ENCODE measurements at places on chromosomes 6 and 20.

- no peak for DNase-seq
Measured at GRCh38 chr6:44220913-44221290, 2.5 kb upstream of the SLC29A1 start.

- no peak for DNase-seq
Measured at GRCh38 chr6:156807028-156807427, 29.9 kb downstream of the ARID1B start.

DNA sequence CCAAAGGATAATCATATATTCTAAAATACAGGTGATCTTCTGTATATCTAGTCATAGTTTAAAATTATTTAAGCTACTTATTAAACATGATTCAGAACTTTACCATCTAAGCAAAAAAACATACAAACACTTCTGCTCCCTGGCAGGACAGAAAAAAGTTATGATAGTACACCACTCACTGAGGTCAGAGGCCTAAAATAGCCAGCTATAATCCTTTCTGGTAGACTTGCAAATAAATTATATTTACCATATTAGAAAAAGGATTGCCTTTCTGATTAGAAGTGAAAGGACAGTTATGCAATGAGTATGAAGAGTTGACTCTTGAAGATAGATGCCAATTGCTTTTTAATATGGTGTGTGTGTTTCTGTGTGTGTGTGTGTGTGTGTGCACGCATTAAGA, 207.4 kb downstream of the BMP2 start:
- no peak for DNase-seq

GRCh38 chr20:297925-298775, 780 bp downstream of the ZCCHC3 start:
- peak; percentile 43 for DNase-seq

- DNase-seq = no peak
Measured at GRCh38 chr20:15523400-15523799, 1049.8 kb downstream of the KIF16B start.

DNA sequence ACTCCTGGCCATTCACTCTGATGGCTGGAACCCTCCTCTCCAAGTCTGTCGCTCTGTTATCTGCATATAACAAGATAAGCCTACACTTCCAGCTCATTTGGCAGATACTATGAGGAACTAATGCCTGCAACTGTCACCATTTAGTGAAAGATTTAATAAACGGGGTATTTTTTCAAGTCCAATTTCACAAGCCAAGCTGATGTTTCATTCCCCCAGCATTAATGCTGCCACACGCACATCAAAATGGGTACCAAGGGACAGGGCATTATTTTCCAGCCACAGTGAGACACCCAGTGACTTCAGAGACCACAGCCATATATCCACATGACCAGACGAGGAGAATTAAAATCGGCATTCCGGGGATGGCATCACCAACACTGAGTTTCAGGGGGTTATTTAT, 175.5 kb downstream of the PTPRT start:
- DNase-seq = no peak

DNA sequence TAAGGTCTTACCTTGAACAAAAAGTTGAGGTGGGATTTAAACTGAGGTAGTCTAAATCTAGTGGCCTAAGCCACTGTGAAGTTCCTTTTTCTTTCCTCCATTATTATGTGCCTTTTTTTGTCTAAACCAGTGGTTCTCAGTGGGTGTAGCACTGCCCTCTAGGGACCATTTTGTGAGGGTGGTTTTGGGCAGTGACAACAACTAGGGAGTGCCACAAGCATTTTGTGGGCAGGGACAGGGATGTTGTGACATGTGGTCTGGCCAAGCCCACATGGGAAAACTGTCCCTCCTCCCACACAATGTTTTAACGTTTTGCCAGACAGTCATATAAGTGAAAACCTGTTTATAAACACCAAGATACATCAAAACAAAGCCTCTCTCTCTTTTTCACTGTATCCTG, 899.4 kb upstream of the FLRT3 start:
- no peak for DNase-seq

DNA sequence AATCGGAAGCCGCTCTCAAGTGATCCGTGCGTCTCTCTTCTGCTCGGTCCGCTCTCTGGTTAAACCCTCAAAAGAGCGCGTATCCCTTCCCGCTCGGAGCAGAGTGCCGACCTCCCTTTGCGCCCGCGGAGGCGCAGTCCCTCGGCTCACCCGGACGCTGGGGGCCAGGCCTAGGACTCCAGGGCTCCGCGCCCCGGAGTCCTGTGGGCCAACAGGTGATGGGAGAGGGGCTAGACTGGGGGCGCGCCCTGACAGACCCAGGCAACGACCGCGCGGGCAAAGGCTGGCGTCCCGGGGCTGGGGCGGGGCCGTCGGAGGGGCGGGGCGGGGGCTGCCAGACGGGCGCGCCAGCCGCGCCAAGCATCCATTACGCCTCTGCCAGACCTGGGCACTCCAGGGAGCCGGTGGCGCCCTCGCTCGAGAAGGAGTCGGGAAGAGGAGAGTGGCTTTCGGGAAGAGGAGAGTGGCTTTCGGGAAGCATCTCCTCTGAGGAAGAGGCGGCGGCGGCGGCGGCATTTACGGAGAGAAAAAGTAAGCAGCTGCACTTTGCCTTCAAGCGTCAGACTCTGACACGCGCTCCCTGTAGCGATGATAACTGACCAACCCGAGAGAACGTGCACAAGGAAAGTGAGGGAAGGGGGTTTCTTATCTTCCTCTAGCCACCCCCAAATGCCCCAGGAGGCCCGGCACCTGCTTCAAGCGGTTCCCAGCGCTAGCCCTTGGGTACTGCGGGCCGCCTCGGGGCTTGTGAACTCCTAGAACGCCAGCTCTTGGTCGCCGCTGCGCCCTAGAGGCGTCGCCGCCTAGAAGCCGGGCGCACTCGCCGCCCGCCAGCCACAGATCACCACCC, 2.6 kb downstream of the EPHA7 start:
- DNase-seq = no peak

DNA sequence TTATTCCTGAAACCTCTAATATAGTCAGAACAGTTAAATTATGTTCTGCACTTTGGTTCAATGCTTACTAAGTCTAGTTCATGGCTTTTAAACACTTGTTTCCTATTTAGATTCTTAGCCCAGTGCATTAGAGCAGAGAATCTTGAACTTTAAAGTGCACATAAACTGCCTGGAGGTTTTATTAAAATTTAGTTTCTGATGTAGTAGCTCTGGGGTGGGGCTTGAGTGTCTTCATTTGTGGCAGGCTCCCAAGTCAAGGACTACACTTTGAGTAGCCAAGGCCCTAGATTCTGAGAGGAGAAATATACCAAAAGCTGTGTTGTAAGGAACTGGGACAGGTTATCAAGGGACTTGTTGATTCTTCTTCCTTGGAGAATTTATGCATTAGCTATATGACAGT, 1604.2 kb downstream of the KHDRBS2 start:
- no peak for DNase-seq

DNA sequence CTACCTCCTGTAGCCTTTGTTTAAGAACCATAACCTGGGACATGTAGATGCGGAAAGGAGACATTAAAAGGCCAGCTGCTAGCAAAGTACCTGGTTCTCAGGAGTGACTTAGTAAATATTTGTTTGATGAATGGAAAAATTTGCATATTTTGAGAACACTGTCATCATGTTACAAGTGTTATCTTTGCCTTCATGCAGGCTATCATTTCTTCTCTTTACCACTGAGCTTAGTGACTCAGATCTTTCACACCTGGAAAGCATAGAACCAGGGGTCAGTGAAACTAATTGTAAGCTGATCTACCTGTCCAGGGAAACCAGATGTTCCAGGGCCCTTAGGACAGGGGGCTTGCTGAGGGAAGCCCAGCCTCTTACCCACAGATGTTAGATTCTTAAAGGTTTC, 5.4 kb downstream of the ZFP57 start:
- DNase-seq = no peak

DNA sequence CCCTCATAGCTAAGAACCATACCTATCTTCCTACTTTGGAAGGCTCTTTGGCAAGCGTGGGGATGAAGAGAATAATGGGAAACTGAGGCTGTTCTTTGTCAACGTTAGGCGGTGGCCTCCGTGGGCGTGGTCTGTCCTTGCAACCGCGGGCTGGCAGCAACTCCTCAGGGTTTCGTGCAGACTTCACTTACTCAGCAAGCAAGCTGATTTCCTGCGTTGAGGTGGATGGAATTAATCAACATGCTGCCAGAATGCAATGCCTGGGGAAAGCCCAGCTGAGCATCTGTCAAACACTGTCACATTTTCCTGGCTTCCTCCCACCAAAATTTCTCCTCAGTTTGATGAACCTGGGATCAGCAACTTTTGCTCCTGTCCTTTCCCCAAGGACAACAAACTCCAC, 9.2 kb upstream of the IL17F start:
- no peak for DNase-seq

- no peak for DNase-seq
Measured at GRCh38 chr6:50520326-50521266, 192.7 kb upstream of the TFAP2D start.

DNA sequence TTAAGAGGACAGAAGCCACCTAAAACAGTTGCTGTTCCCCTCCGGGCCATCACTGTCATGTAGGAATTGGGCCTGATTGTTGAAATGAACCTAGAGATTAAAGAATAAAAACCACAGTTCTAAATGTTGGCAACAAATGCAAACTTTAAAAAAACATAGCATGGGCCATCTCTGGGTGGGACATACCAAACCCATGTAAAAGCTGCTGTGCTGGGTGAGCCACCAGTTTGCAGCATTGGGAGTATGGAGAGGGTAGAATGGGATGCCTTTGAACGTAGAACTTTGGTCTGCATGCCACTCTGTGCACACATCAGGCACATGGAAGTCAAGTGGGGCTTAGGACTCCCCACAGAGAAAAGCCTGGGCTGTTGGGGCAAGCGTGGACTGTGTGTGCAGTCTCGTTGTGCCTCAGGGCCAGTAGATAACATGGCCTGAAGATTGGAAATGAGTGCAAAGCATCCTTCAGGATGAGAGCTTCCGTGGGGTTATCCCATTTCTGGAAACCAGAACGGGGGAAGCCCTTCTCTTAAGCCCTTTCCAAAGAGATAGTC, 28.1 kb downstream of the EPB41L1 start:
- no peak for DNase-seq

DNA sequence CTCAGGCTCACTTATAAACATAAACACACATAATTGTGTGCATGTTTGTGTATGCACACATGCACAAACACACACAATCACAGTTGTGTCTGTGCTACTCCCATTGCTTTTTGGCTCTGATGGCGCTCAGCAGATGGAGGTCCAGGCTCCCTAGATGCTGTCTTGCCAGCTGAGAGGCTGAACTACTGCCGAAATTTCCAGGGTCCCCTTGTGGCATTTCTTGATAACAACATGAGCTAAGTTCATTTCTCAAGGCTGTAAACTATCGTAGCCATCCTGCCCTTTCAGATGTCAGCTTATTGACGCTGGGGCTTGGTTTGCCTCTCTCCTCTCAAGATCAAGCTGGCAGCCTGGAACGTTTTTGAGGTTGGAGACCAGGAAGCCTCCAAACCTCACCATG, 313.9 kb upstream of the RNF24 start:
- DNase-seq = no peak

DNA sequence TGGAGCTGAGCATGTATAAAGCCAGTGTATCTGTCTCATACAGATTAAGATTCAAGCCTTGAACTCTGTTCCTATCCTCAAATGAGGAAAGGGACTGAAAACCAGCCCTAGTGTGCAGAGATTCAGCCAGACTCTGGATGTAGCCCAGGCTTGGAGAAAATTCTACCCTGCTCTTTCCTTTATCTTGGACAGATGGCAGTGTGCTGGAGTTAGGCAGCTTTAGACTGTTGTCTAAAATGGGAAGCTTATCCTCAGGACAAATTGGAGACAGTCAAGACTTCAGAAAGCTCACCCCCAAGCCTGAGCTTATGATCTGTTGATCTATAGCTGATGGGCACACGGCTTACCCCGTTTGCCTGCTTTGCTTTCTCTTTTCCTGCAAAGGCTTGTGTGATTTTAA, 1057.6 kb downstream of the KIF16B start:
- DNase-seq = no peak

- DNase-seq = no peak
Measured at GRCh38 chr20:57570920-57571319, 10.0 kb downstream of the PCK1 start.

- DNase-seq = no peak
Measured at GRCh38 chr20:1576641-1577040, 19.1 kb upstream of the SIRPD start.

- DNase-seq = no peak
Measured at GRCh38 chr6:135268740-135269139, 87.6 kb downstream of the MYB start.

GRCh38 chr6:67914419-67914818, 720.7 kb upstream of the ADGRB3 start:
- DNase-seq = no peak

- DNase-seq = no peak
Measured at GRCh38 chr20:1833728-1834726, 61.2 kb upstream of the SIRPA start.

DNA sequence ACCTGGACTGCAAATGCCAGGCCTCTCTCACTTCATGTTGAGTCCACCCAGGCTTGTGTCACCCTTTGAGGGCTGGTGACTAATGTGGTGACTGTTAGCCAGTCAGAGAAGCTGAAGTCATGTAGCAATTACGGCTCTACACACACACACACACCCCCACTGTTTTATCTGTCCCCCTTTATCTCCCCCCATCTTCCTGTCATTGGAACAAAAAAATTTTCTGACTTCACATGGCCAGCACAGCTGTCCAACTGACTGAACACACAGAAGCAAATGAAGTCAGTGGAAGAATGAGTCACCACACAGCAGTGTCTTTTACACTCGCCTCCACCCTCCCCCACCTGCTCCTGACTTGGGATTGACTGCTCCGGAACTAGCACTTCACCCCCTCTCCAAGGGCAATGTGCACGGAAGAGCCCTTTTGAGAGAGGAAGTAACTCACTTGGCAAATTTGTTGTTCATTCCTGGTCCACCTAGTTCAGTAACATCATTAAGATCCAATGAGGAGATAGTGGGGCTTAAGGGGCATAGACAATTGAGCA, 198.0 kb downstream of the RNF144B start:
- no peak for DNase-seq

- DNase-seq = no peak
Measured at GRCh38 chr6:116396441-116396840, 25.7 kb downstream of the DSE start.

DNA sequence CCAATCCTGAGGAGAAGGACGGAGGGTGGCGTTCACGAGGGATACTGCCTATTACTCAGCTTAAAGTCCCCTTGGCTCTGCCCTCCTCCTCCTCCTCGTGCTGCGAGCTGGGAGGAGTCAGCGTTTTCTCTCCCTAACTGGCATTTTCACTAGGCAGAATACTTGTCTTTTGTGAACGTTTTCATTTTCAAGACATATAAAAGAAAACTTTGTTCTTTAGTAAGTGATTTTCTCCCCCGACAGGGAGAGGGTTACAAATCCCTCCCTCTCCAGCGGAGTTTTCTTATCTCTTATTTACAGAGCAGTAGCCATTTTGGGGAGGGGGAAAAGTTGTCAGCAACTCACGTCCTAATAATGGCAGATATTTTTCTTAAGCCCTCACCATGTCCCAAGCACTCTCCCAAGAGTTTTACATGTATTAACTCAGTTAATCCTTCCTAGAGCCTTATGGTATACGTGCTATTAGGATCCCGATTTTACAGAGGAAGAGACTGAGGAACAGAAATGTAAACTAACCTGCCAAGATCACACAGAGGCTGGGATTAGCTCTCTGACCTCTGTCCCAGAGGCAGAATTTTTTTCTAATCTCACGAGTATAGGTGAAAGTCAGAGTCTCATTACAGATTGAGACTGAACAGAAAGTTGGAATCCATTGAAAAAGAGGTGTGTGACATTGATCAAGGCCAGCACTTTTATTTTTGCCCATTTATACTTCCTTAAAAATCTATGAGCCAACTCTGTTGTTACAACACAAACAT, 30.0 kb upstream of the ZNF217 start:
- peak; percentile 33 for DNase-seq

- DNase-seq = no peak
Measured at GRCh38 chr6:3825851-3826581, 23.2 kb upstream of the FAM50B start.

GRCh38 chr6:16600026-16600425, 161.2 kb downstream of the ATXN1 start:
- DNase-seq = no peak
